ENCODE measurements at places on chromosomes 6 and 20.
A peak's percentile ranks its signal among the peaks of the same experiment; 100 is the strongest.

- DNase-seq: peak; percentile 39
Observed at GRCh38 chr6:43916924-43917877, 147.2 kb downstream of the VEGFA start.

GRCh38 chr6:4607793-4608192 lies 168.4 kb upstream of the CDYL start:
- no peak for DNase-seq

GRCh38 chr20:9912858-9913434 lies 74.1 kb upstream of the PAK5 start:
- DNase-seq: peak; percentile 46

GRCh38 chr6:119078376-119079282 lies at the start of gene FAM184A:
Gene FAM184A (minus strand): TSS chr6:119078664. CDS start chr6:119078299, 365 bp downstream.
- DNase-seq: peak; percentile 45

GRCh38 chr6:109493865-109494264 lies 10.8 kb upstream of the ZBTB24 start:
- DNase-seq: no peak

DNA sequence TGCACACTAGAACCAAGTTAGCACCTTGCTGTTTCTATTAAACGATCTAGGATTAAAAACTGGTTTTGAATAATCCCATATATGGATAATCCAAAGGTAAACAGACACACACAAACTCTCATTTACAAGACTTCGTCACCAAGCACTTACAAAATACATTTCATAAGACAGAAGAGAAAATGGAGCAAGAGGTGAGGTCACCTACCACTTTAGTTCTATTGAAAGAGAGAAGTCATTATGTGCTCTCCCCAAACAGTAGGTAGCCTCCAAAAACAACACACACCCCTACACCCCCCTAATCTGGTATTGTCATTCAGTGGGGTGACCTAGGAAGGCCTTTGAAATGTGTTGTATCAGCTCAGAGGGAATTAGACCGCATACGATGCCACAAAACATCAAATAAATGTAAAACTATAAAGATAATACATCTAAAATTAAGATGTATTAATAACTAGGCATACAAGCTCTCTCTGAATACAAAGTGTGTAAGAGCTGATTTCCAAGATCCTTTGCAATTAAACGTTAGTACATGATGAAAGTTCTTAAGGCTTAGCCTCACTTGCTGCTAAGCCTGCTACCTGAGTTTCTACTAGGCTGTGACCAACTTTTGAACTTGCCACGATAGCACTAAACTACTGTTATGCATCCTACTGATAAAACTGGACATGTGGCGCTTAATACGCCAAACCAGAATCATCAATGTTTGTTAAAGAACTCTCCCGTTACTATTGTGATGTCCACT lies 1.6 kb downstream of the SRPK1 start:
- DNase-seq: peak; percentile 18

DNA sequence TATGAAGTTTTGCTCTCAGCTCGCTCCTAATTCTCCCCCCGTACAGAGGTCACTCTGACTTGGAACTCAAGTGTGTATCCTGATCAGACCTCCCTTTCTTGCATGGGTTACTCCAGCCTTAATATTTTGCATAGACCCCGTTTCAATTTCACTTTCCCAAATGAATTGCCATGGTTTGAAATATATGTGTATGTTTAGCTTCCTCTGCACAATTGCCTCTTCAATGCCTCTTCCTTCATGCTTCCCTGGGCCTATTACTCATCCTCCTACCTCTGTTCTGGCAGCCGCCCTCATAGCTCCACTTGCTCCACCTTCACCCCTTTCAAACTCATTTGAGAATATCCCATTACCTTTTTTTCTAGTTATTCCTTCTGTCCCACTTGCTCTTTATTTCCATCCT lies 90.0 kb upstream of the SAMD5 start:
- DNase-seq: no peak

DNA sequence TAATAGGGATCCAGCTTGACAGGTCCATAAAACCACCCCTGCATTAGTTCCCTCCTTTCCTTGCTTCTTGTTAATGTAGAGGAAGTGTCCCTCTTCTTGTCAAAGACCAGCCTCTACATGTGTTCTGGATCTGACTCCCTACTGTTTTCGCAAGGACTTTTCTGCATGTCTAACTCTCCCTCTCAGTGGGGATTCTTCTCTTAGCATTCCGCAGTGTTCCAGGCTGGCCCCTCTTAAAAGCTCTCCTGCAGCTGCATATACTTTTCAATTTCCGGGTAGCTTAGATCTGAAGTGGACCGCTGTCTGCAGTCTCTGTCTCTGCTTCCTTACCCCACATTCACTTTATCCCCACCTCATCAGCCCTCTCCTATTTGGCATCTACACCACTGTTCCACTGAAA lies 96.1 kb upstream of the MAN1A1 start:
- no peak for DNase-seq

GRCh38 chr6:155003476-155003875 lies 8.4 kb downstream of the TIAM2 start:
- no peak for DNase-seq

- no peak for DNase-seq
Observed at GRCh38 chr6:98054453-98054852, 771.4 kb upstream of the MMS22L start.

GRCh38 chr6:71766796-71767195 lies 119.6 kb upstream of the RIMS1 start:
- DNase-seq: no peak

DNA sequence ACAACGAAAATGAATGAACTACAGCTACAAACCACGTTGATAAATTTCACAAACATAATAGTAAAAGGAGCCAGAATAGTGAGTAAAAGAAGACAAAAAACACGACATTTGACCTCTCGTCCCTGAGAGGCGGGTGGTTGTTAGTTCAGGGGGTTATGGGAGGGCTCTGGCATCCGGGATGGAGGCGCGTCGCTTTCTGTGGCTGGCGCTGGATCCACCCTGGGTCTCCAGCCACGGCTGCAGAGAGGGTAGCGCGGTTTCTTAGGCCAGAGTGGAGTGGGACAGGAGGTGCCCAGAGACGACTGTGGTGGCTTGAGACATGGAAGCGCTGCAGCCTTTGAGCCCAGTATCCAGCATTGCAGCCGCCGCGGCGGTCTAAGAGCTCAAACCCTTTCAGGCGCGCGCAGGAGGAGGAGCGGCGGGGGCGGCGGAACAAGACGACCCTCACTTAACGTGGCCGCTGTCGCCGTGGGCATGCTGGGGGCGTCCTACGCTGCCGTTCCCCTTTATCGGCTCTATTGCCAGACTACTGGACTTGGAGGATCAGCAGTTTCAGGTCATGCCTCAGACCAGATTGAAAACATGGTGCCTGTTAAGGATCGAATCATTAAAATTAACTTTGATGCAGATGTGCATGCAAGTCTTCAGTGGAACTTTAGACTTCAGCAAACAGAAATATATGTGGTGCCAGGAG lies 3.7 kb upstream of the ZSCAN23 start:
- peak; percentile 19 for DNase-seq

- DNase-seq: peak; percentile 67
Observed at GRCh38 chr6:159134701-159135364, 34.4 kb upstream of the FNDC1 start.

- DNase-seq: peak; percentile 67
Observed at GRCh38 chr6:121944354-121944753, 455.1 kb upstream of the HSF2 start.

- DNase-seq: peak; percentile 45
Observed at GRCh38 chr20:41055679-41056078, 27.1 kb downstream of the TOP1 start.

GRCh38 chr6:37903351-37904340 lies 84.1 kb downstream of the ZFAND3 start:
- DNase-seq: no peak

DNA sequence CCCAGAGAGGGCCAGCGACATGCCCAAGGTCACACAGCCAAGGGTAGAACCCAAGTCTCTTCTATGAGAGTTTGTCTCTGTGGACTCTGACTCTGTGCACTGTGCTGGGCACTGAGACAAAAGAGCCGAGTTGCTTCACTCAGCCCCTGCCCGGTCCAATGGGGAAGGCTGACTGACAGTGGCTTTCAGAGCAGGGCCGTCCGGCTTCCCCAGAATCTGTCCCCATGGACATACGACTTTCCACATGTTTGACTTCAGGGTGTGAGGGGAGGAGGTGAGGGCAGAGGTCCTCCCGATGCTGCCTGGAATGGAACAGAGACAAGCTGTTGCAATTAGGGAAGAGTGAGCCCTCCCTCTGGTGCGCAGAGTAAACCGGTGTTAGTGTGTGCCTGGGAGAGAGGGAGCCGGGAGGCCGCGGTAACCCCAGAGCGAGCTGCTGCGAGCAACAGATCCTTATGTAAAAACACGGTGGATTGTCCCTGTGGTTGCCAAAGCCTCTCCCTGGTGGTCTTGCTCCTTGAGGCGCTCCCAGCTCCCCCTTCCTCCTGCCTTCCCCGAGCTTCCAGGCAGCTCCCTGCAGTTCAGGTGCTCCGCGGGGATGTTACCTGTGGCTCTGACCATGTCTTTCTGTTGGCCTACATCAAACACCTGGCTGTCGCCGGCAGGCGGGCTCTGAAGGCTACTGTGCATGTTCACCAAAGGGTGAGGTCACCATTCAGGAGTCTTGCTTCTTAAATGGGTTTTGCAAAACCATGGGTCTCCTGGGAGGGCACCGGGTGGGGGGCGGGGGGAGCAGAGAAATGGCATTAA lies 672 bp downstream of the SIRPA start:
- DNase-seq: peak; percentile 27

DNA sequence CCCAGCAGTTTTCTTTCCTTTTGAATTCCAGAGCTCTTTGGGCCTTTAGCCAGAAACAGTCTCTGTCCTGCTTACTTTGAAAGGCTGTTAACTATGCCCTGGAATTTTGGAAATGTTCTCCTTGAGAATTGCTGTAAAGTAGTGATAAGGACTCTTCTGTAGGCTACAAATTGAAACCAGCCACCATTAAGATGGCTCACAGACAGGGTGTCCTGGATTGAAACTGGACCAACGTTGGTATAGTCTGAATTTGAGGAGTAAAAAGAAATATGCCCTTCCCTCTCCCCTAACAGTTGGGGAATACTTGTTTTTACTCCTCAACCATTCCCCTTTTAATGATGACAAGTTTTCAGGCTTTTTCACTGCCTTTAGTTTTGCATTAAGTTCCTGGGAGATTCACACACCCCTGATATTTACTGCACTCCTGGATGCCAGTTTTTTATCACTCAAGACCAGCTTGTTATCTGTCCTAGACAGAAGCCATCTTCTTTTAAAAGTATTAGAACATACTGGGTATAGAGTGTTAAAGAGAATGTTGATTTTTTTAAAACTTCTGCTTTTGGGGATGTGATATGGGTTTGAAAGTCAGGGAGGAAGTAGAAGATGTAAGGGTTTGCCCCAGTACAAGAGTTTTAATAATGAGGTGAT lies 21.9 kb downstream of the TOP1 start:
- peak; percentile 90 for DNase-seq

DNA sequence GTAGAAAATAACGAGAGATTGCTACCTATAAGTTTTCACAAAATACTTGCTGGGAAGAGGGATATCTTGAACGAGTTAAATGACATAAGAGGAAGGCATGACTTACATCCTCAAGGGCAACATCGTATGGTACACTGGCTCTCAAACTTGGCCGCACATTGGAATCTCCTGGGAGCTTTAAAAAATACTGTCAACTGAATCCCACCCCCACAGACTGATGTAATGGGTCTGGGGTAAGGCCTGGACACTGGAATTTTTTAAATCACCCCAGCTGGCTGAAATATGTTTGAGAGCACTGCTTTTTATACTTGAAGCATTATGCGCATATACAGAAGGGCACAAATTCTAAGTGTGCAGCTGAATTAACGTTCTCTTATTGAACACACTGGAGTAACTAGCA lies 8.0 kb upstream of the TSHZ2 start:
- no peak for DNase-seq

DNA sequence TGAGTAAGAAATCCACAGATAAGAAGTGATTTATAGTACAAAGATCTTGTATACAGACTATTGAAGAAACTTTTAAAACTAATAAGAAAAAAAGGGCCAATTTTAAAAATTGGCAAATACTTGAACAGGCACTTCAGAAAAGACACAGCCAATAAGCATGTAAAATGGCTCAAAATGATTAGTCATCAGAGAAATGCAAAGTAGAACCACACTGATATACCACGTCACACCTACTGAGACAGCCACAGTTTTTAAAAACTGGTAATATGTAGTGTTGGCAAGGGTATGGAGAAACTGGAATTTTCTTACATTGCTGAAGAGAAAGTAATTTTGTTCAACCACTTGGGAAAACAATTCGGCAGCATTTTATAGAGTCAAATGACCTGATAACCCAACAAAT lies 488.9 kb upstream of the HTR1E start:
- no peak for DNase-seq

DNA sequence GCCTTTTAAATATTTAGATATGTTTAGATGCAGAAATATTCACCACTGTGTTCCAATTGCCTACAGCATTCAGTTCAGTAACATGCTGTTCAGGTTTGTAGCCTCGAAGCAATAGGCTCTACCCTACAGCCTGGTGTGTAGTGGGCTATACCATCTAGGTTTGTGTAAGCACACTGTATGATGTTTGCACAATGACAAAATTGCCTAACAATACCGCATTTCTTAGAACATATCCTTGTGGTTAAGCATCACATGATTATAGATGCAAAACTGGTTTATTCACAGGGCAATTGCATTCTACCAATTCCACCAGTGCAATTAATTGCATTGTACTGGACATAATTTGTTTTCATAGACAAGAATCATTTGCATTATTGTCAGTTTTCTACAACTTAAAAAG lies 7.9 kb upstream of the SLC22A16 start:
- DNase-seq: no peak

DNA sequence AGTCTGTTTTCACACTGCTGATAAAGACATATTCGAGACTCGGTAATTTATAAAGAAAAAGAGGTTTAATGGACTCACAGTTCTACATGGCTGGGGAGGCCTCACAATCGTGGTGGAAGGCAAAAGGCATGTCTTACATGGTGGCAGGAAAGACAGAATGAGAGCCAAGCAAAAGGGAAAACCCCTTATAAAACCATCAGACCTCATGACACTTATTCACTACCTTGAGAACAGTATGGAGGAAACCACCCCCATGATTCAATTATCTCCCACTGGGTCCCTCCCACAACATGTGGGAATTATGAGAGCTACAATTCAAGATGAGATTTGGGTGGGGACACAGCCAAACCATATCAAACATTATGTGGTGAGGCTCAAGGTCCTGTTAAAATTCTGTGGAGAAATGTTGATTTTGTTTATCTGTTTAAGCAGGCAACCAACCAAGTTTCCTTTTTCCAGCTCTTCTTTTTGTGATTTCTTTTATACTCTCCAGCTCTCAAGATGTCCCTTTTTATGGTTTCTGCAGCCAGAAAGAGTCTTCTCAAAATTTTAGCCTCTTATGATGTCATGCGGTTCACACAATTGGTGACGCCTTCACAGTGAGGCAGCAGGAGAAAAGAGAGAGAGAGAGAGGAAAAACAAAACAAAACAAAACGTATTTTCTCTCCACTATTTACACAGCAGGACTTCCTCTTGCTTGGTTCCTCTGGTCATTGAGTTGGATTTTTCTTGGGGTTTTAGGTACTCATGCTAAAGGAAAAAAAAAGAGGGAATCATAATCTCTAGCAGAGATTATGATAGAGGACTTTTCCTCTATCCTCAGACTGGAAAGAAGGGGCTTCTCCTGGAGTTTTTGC lies 18.0 kb downstream of the AIG1 start:
- no peak for DNase-seq

GRCh38 chr6:155013457-155013876 lies 18.4 kb downstream of the TIAM2 start:
- peak; percentile 43 for DNase-seq

GRCh38 chr6:97864366-97864765 lies 581.4 kb upstream of the MMS22L start:
- no peak for DNase-seq

- DNase-seq: peak; percentile 81
Observed at GRCh38 chr6:25014791-25015560, 79.2 kb upstream of the RIPOR2 start.
